ENCODE measurements at places on chromosomes 3 and 15.

DNA sequence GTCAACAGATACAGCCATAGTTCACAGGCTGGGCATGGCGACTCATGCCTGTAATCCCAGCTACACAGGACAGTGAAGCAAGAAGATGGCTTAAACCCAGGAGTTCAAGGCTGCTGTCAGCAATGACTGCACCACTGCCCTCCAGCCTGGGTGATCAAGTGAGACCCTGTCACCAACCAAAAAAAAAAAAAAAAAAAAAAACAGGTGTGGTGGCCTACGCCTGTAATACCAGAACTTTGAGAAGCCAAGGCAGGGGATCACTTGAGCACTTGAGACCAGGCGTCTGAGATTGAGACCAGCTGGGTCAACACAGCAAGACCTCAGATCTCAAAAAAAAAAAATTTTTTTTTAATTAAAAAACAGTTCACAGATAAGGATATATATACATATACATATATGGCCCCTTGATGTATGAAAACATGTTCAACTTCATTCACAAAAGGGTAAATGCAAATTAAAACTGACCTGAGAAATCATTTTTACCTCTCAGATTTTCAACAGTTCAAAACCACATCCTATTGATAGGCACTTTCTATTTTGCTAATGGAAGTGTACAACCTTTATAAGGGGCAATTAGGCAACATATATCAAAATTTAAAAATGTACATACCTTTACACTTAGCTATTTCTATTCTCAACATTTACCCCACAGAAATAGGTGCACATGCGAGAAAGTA, 51.1 kb downstream of the OSBPL10 start:
- DNase-seq: no peak

- no peak for DNase-seq
Measured at GRCh38 chr3:32641356-32641755, 43.6 kb upstream of the CNOT10 start.

DNA sequence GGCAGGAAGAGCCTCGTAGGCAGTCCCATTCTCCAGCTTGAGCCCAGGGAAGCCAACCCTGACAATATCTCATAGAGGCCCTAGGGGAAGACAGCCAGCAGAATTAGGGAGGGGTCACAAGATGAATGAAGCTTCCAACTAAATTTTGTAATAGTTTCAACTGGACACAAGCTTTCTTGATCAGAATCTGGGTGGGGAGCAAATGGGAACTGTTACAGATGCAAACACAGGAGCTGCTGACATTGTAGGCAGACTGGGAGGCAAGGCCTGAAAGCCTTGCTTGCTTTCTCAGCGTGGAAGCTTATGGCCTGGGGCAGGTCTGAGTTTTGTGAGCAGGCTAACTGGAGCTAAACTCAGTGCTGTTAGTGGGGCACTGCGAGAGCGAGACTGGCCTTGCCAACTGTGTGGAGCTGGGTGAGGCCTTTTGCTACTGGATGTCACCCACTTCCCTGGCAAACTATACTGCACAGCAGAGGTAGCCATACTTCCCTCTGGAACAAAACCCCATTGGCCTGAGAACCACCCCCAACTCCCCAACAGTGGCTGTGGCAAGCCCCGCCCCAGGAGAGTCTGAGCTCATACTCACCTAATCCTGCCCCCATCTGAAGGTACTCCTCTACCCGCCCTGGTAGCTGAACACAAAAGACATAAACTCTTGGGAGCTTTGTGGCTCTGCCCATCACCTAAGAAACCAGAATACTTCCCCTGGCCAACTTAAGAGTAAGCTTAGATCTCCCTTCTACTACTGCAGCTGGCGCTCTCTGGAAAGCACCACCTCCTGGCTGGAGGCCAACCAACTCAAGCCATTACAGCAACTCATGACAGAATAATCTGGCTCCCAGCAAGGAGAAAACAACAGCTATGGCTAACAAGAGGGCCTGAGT, 42.9 kb downstream of the CFAP20DC start:
- no peak for DNase-seq

DNA sequence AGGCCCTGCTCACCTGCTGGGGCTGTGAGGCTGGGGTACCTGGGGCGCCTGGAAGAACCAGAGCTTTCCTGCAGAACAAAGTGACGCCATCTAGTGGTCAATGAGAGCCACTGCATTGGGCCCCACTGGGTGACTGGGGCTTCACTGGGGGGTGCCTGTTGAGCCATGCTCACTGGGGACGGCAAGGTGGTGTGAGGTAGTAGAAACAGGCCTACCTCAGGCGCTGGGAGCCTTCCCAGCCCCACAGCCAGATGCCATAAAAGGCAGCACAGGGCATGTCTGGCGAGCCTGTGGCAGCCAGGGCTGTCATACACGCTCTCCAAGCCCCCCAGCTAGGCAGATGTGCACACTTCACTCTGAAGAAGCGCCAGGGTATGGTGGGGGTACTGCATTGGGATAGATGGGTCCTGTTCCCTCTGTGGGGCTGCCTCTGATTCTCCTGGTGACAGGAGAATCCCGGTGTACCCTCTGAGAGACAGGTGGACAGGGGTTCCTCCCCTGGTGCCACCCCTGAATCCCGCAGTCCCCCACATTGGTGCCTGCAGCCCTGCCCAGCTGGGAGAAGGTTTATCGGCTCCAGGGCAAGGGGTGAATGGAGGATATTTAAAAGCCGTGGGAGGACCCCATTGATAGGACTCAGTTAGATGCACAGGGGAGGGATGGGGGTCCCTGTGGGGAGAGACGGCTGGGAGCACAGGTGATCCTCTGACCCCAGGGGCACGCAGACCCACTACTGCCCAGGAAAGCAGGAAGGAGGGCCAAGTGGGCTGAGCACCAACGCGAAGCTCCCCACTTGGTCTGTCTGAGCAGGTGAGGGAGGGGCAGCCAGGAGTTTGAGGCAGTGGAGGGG, 178.8 kb downstream of the NSMCE3 start:
- DNase-seq: no peak

- no peak for DNase-seq
Measured at GRCh38 chr3:52843108-52843865, 8.5 kb upstream of the MUSTN1 start.

GRCh38 chr3:10420745-10421475, 84.5 kb downstream of the ATP2B2 start:
- no peak for DNase-seq

DNA sequence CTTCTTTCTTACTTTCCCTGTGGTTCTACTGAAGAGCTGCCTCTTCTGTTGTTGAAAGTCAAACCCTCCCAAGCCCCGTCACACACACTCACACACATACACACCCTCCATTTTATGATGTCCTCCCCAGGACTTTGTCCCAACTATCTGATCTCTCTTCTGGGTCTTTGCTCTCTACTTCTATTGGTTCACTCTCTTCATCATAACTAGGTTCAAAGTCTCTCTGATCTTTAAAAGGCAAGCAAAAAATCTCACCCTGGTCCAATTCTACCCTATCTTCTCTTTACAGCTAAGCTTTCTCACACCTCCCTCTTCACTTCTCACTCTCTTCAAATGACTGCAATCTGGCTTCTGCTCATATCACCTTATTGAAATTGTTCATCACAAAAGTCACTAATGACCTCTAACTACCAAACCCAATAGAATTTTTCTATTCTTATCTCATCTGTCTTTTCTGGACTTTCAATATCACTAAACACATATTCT, 34.8 kb downstream of the LRRFIP2 start:
- DNase-seq: no peak

DNA sequence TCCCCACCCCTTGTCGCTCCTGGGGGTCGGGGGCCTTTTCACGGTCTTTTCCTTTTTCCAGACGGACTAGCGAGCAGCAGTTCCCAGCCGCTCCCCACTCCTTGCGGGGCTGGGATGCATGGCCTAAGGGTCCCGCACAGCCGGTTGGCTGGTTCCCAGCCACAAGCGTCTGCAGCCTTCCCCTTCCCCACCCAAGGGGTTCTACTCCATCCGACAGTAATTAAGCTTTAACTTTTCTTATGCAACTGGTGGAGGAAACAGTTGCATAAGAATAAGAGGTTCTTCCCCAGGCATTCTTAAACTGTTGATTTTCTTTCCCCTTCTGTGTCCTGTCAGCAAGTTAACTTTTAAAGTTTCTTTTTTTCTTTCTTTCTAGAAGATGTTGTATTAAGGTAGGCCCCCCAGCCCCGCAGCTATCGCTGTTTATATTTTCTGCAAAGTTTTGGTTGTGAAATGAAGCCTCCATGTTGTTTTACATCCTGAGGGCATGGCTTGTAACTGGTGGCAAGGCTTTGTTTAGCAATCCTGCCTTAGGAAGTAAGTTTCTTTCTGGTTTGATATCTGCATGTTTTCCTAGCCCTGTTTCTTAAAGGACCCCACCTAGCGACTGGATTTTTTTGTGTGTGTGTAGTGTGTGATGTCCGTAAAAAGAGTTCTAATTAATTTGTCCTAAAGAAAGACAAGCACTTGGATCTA, 207.5 kb downstream of the ZNF385D start:
- DNase-seq: no peak

Measured in NCI-H510A (cell line).